ENCODE measurements at places on chromosomes 3 and 15.

GRCh38 chr3:195147649-195148080 lies 123.3 kb downstream of the XXYLT1 start:
- peak; percentile 27 for DNase-seq

DNA sequence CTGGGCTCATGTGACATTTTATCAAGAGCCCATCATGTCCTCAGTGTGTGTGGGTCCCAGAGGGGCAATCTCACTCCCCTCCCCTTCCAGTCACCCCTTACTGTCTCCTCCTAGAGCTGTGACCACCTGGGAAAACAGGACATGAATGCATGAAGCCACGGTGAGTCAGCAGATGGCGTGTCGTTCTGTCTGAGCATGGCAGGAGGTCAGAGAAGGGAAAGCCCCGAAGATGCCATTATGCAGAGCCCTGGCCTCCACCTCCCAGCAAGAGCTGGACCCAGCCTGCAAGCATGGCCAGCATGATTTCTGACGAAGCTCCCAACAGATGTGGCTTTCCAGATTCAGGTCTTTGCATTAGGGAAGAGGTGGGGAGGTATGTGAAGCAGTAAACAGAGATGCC lies 118.5 kb downstream of the TLE3 start:
- no peak for DNase-seq

GRCh38 chr3:41213588-41213987 lies 14.3 kb downstream of the CTNNB1 start:
- no peak for DNase-seq

GRCh38 chr3:16318176-16318575 lies 53.2 kb downstream of the OXNAD1 start:
- DNase-seq, result no peak

GRCh38 chr3:132911741-132912415 lies 126.3 kb upstream of the TMEM108 start:
- DNase-seq, result no peak

- DNase-seq, result no peak
Measured at GRCh38 chr3:113751141-113751540, 4.3 kb downstream of the ATP6V1A start.

DNA sequence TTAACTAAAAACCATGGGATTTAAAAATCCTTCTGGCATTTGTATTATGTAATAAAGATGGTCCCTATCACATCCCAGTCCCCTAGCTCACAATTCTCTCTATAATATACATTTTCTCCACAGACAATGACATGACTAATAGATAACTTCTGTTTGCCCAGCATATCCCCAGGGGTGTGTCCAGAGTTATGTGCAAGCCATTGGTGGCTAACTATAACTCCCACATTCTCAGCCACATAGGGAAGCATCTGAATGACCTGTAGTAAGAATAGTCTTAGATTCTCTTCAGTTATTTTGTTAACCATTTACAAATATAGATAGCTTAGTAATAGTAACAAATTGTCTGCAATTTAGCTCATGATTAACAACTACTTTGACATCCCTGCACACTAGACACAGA lies 52.2 kb upstream of the RBSN start:
- no peak for DNase-seq

DNA sequence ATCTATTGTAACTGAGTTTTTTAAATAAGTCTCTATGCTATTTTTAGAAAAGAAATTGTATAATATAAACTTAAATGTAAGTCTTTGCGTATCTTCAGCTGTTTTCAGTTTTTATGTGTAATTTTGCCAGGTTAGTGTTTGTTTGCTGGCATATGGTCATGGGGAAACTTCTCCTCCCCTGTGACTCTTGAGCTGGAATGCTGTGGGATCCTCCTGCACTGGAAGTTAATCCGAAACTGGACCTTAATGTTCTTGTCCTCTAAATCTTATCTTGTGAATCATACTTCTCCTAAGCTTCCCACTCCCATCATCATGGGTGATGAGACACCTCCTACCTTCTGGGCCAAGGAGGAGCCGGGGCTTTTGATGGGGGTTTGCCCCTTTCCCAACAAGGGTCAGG lies 52.4 kb upstream of the CHST2 start:
- no peak for DNase-seq

- no peak for DNase-seq
Measured at GRCh38 chr3:16406166-16406565, 107.3 kb downstream of the RFTN1 start.

GRCh38 chr3:64266065-64266931 lies 41.0 kb upstream of the PRICKLE2 start:
- no peak for DNase-seq

DNA sequence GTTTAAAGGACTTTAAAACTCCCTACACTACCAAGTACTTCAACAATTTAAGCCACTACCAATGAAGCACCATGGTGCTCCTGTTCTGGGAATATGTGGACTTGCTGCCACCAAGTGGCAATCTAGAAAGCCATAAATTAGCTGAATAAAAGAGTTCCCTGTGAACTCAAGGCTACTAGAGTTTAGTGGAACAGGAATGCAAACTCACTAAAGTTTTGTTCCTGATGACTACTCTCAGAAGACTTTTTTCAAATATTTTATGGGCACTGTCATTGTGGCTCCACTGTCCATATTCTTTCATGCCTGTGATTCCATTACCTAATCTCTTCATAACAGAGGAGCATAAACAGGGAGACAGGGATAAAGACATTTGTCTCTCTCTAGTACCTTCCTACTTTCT lies 63.9 kb downstream of the TMCC1 start:
- DNase-seq, result peak; percentile 32

- DNase-seq, result no peak
Measured at GRCh38 chr3:152122851-152123250, 145.9 kb upstream of the MBNL1 start.
